Posterior vena cava (tissue), 2 donors: ENCODE measurements at places on chromosomes 12 and 14. TPM values are rescaled to one million over a fixed set of nuclear protein-coding genes. Genes with fewer than 3 reads are reported as not detected.

- no peak for DNase-seq
These were observed 15.7 kb downstream of the SLC38A2 start for GRCh38 chr12:46356655-46357437.

DNA sequence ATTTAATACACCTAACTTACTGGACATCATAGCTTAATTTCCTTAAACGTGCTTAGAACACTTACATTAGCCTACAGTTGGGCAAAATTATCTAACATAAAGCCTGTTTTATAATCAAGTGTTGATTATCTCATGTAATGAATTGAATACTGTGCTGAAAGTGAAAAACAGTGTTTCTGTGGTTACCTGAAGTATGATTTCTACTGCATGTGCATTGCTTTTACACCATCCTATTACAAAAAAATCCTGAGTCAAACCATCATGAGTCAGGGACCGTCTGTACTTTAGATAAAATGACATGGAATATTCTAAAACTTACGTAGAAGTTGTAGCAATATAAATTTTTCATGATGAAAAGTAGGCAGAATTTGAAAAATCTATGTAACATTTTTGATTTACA lies 32.8 kb downstream of the TBC1D15 start:
- no peak for DNase-seq

DNA sequence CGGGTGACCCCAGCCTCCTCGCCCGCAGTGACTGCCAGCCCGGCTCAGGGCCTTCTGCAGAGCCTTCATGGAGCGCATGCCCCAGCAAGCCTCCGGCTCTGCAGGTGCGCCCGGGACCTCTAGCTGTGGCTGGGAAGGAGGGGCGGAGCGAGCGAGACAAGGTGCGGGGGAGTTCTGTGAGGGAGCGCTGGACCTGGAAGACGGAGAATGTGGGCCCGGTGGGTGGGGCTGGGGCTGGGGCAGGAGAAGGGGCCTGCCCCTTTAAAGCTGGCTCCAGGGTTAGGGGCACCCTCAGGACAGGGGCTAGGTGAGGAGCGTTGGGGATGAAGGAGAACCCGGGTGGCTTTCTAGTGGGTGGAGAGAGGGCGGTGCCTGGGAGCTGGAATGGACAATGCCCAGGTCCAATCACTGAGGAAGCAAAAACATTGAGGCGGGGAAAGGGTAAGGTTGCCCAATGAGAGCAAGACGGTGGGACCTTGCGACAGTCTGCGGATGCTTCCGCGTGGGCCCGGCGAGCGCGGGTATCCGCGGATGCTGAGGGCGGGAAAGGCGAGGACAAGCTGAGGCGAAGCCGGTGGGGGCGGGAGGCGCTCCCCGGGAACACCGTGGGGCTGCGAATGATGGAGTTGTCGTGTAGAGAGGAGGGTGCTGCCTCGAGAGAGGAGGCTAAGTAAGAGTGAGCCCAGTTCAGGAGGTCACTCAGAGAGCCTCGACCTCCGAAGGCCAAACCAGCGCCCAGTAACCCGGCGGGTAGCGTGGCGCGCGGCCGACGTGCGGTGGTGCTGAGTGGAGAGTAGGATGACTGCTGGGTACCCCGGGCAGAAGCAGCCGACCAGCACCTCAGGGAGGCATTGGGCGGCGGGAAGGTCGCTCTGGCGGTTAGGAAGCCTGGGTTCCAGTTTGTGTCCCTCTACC lies at the start of gene GLS2:
GLS2 (minus strand) TSS at position 121 of the 915 bp plus-strand sequence; CDS start at position 78, 43 bp downstream.
- DNase-seq = peak; percentile 90

Gene STXBP6
- 14.9 TPM for total RNA-seq

DNA sequence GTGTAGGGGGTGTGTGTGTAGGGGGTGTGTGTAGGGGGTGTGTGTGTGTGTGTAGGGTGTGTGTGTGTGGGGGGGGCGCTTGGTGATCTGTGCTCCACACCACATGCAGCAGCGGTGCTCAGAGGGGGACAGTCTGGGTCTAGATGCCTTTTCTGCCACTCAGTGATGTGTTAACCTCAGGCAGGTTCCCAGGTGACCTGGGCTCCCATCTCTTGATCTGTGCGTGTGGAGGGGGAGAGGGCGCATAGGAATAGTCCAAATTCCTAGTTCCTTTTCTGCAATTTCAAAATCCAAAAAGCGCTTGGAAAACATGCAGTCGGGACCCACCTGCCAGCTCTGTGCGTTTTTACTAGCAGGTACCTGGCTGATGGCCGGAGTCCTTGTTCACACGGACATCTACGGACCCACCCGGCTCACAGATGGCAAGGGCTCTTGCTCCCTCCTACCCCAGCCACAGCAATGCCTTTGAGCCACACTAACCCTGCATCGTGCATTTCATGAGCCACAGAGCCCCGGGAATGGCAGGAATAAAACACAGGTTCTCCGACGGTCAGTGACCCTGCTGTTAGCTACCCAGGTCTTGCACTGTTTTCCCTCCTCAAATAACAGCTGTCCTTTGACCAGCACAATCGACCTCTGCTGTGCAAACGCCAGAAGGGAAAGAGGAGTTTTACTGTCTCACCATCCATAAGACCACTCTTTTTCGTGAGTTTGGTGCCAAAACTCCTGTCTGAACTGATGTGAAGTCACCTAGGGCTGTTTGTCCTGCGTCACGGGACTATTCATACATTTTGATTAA lies 120.8 kb downstream of the GLT1D1 start:
- no peak for DNase-seq

Gene ATL1
- 16.0 TPM for total RNA-seq

- no peak for DNase-seq
These were observed 132.0 kb upstream of the CCND2 start for GRCh38 chr12:4141348-4142270.

GRCh38 chr14:77849711-77850110 lies 49.8 kb downstream of the ADCK1 start:
- DNase-seq = no peak

GRCh38 chr14:65776193-65776852 lies 363.8 kb downstream of the FUT8 start:
- no peak for DNase-seq

DNA sequence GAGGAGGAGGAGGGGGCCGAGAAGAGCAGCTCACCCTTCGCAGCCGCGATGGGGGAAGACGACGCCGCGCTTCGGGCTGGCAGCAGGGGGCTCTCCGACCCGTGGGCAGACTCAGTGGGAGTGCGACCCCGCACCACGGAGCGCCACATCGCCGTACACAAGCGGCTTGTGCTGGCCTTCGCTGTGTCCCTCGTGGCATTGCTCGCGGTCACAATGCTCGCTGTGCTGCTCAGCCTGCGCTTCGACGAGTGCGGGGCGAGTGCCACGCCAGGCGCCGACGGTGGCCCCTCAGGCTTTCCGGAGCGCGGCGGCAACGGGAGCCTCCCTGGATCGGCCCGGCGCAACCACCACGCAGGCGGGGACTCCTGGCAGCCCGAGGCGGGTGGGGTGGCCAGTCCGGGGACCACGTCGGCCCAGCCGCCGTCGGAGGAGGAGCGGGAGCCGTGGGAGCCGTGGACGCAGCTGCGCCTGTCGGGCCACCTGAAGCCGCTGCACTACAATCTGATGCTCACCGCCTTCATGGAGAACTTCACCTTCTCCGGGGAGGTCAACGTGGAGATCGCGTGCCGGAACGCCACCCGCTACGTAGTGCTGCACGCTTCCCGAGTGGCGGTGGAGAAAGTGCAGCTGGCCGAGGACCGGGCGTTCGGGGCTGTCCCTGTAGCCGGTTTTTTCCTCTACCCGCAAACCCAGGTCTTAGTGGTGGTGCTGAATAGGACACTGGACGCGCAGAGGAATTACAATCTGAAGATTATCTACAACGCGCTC lies 745 bp downstream of the TRHDE start:
- peak; percentile 80 for DNase-seq

Gene RPL10L
- not detected for total RNA-seq

Gene POTEM
- not detected for total RNA-seq

Gene C12orf76
- total RNA-seq = 9.2 TPM

Gene LRRIQ1
- not detected for total RNA-seq

- DNase-seq = no peak
These were observed 263.7 kb upstream of the SEL1L start for GRCh38 chr14:81797315-81797714.

DNA sequence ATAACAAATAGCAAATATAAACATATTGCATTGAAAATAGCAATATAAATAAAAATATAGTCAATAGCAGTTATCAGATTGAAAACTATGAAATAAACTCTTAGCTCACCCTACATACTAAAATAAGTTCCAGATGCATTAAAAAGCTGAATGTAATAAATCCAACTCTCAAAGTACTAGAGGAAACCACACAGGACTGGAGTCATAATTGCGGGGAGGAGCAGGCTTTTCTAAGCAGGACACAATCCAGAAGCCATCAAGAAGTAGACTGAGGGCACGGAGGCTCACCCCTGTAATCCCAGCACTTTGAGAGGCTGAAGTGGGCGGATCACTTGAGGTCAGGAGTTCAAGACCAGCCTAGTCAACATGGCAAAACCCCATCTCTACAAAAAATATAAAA lies 22.2 kb downstream of the GSC start:
- no peak for DNase-seq

Gene GUCY2C
- total RNA-seq = not detected

Gene SLC5A8
- not detected for total RNA-seq

DNA sequence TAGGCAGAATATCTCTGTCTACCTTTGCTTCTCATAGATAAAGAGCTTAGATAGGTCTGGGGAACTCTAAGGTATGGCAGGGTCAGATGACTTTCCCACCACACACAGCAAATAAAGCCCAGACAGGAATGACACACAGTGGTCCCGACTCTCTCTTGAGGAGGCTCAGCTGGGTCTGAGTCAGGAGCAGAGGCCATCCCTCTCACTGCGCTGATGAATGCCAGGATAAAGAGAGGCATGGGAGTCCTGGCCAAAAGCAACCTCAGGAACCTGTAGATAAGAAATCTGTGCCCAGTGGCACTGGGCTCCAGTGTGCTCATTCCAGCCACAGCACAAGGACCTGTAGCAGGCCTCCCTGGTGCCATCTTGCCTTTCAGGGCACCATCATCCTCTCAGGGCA lies 129.4 kb upstream of the PARP11 start:
- DNase-seq = no peak

- DNase-seq = no peak
These were observed 48.5 kb downstream of the SAV1 start for GRCh38 chr14:50619569-50620141.

- DNase-seq = no peak
These were observed 59.0 kb upstream of the ARID2 start for GRCh38 chr12:45670346-45671065.

DNA sequence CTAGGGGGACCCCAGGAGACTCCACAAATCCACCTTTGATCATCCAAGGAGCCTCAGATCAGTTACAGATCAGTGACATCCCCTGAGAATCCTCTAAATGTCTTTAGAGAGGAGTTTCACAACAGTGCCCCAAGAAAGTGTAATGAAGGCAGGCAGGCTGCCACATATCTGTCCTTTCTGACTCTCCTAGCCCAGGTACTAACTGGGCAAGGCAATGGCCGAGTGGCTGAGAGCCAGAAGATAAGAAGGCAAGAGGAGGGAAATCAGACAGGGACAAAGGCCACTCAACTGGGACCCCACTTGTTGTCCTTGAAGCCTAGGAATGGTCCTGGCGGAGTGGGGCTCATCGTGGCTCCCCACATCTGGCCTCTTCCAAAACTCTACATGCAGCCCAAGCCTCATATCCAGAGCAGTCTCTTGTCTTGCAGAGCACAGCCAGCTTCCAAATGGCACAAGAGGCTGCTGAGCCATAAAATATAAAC lies 11.6 kb downstream of the ACTN1 start:
- peak; percentile 14 for DNase-seq

GRCh38 chr12:115806000-115806399 lies 471.5 kb downstream of the MED13L start:
- no peak for DNase-seq

DNA sequence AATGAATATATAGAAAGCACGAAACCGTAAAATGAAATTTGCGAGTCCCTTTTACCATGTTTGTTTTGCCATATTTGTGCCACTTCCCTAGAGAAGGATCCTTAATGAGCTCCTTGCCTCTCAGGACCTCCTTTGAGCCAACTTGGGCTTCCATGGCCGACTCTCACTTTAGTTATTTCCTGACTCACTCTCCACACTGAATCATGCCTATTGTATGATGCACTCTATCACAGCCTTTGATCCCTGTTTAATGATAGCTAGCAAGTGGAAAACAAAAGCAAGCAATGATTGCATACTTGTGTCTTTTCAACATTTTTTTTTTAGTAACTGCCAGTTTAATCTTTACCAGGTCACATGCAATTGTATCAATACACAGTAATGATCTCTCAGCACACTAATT lies 153.2 kb downstream of the CCER1 start:
- no peak for DNase-seq

DNA sequence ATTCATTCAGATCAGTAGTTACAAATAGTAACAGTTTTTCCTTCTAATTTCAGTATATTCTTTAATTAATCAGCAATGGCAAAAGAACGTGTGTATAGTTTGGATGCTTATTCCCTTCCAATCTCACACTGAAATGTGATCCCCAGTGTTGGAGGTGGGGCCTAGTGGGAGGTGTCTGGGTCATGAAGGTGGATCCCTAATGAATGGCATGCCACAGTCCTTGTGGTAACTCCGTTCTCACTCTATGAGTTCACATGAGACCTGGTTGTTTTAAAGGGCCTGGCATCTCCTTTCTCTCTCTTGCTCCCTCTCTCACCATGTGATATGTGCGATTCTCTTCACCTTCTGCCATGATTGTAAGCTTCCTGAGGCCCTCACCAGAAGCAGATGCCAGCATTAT lies 18.9 kb upstream of the SYNDIG1L start:
- DNase-seq = no peak

Gene PYGL
- total RNA-seq = 45.5 TPM

DNA sequence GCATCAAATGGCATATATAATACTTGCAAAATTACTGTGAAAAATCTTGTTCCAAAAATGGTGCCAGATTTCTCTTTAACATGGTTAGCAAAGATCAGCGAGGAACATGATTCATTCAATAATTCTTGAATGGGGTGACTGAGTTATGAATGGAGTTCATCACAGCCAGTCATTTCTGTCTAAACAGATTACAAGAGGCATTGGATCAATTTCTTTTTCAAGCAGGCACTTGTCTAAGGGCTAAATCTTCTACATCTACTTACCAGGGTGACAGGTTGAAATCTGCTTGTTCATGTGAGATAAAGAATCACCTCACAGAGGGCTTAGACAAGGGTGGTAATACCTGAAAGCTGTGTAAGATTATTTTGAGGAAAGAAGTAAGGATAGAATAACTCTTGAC lies 247.7 kb downstream of the ATP23 start:
- no peak for DNase-seq

GRCh38 chr12:11884116-11884515 lies 186.6 kb upstream of the BCL2L14 start:
- no peak for DNase-seq

GRCh38 chr14:104563742-104564615 lies 15.6 kb upstream of the C14orf180 start:
- peak; percentile 91 for DNase-seq
